ENCODE measurements at places on chromosomes 7 and 10. TPM values are rescaled to one million over a fixed set of nuclear protein-coding genes. Genes with fewer than 3 reads are reported as not detected.

POLR2J gene
- 5.5 TPM for total RNA-seq

CALHM3 gene
- not detected for total RNA-seq

ANKRD22 gene
- total RNA-seq = 1.4 TPM

CLDN3 gene
- 0.72 TPM for total RNA-seq

FAM131B gene
- total RNA-seq = 7.2 TPM

PDE1C gene
- 25.8 TPM for total RNA-seq

ATE1 gene
- total RNA-seq = 17.3 TPM

AKR1C3 gene
- total RNA-seq = 4.6 TPM

CDHR1 gene
- 1.2 TPM for total RNA-seq

All from umbilical cord (tissue), 2 donors.